Neural crest cell (in vitro differentiated cells): ENCODE measurements at places on chromosomes 5 and 9.
A peak's percentile ranks its signal among the peaks of the same experiment; 100 is the strongest.

- no peak for DNase-seq
These were observed 1.5 kb downstream of the TTC39B start for GRCh38 chr9:15305470-15305869.

GRCh38 chr9:98168941-98169488 is 23.4 kb downstream of the CORO2A start:
- peak; percentile 35 for DNase-seq

DNA sequence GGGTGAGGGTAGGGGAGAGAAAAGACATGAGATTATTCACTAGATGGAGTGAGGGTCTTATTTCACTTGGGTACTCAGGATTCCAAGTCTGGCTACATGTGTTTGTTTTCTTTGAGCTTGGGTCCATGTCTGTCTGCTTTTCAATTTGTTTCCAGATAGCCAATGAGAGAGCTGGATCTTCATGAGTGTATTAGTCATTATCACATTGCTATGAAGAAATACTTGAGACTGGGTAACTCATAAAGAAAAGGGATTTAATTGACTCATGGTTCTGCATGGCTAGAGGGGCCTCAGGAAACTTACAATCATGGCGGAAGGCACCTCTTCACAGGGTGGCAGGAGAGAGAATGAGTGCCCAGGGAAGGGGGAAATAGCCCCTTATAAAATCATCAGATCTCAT is 196.8 kb upstream of the TRIM32 start:
- no peak for DNase-seq

DNA sequence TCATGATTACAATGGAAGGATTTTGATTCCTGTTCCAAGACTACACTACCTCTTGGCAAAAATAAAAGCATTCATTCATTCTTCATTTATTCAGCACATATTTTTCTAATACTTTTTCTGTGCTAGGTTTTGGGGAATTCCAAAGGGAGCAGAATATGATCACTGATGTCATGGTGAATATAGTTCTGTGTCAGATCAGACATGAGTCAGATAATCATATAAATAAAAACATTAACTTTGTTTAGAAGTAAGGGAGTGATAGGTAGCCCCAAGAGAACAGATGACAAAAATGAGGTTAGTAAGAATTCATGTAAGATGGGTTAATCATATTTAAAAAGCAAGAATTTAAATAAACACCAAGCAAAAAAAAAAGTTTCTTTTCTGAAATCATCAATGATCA is 94.1 kb upstream of the RANBP6 start:
- no peak for DNase-seq

DNA sequence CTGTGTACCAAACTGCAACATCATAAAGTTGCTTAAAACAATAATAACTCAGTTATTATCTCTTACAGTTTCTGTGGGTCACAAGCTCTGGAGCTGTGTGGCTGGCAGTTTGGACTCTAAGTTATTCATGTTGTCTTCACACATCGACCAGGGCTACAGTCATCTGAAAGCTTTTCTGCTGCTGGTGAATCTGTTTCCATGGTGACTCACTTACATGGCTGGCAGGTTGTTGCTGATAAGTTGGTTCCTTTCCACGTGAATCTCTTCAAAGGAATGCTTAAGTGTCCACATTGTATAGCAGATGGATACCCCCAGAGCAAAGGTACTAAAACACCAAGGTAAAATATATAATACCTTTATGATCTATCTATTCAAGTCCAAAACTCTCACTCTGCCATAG is 44.8 kb upstream of the CYLC2 start:
- no peak for DNase-seq

DNA sequence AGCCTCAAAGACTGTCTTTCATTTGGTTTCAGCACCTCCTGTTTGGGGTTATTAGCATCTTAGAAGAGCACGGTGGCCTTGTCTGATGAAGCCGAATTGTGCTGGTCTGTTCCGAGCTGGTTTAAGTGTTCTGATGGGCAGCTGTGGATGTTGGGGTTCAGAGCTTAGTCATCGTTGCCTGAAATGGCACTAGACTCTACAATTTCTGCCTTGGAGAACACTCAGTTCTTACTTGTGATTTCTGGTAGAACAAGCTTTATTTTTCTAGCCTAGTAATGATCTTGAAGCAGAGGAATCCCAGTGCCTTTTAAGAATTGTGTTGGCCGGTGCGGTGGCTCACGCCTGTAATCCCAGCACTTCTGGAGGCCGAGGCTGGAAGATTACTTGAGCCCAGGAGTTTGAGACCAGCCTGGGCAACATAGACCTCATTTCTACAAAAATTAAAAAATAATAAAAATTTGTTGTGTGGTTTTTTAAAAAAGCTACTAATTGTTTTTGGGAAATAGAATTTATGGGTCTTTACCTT is 7.8 kb downstream of the FBXW5 start:
- no peak for DNase-seq

DNA sequence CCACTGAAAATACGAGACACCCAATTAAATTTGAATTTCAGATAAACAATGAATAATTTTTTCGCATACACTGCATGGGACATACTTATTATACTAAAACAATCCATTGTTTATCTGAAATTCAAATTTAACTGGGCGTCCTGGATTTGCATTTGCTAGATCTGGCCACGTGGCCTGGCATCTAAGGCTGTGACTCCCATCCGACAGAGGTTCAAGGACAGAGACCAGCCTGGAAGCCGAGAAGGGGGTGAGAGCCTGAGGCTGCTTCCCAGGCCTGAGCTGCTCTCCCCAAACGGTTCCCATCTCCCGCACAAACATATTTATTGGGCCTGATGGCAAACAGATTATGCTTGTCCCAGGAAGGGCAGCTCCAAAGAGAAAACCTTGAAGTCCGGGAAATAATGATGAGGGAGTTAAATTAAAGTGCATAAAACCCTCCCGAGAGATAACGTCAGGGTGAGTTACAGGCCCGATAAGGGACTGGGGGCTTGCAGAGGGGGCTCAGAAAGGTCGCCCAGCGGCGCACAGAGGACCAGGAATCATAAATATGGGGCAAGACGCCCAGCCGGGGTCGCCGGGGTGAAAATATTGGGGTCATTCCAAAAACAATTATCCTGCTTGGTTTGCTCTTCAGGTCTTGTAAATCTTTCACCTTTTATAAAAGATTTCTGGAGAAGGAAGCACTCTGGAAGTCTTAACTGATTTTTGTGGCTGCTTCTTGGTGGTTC is 163.7 kb downstream of the GAPVD1 start:
- no peak for DNase-seq

DNA sequence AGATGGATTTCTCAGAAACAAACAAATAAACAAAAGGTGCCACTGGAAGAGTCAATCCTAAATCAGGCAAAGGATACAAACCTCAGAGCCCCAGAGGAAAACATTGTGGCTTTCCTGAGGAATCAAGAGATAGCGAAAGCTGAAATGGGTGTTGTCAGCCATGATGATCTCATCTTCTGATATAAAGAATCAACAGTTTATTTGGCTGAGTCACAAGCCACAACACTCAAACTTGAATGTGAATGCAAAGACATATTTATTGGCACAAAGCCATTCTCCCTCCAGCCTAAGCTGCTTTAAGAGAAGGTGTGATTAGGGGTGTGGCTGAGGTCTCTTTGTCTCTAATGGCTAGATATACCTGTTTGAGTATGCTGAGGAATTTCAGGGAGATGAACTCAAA is 73.3 kb upstream of the NREP start:
- no peak for DNase-seq

- no peak for DNase-seq
These were observed 21.7 kb downstream of the TTC33 start for GRCh38 chr5:40733879-40734563.

DNA sequence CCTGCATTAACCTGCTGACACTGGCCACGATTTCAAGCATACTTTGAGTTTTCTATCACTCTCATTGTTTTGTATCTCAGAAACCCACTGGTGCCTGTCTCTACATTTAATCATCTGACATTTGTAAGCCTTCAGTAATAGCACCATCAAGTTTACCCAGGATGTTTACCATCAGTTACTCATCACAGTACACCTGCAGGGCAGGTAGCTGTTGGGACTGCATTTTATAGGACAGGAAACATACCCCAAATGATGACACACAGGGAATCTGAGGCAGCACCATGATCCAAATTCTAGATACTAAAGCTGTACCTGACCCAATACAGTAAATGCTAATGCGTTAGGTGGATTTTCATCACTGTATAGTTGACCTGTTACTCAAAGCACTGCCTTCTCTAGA is 114.2 kb downstream of the FEM1C start:
- no peak for DNase-seq

DNA sequence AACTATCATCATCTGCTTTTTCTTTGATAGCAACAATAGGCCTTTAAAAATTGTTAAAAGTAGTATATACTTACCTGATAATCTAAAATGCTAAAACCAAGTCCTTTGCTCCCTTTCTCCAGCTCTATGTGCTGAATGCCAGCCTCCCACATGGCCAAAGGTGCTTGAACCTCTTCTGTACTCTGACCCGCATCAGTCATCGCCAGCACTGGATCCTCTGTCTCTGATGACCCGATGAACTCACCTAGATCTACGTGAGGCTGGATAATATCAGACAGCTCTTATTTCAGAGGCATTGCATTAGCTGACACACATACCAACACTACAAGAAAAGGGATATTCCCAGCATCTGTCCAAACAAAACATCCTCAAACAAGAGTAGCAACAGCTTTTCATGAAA is 89.5 kb downstream of the MPDZ start:
- DNase-seq, result no peak

DNA sequence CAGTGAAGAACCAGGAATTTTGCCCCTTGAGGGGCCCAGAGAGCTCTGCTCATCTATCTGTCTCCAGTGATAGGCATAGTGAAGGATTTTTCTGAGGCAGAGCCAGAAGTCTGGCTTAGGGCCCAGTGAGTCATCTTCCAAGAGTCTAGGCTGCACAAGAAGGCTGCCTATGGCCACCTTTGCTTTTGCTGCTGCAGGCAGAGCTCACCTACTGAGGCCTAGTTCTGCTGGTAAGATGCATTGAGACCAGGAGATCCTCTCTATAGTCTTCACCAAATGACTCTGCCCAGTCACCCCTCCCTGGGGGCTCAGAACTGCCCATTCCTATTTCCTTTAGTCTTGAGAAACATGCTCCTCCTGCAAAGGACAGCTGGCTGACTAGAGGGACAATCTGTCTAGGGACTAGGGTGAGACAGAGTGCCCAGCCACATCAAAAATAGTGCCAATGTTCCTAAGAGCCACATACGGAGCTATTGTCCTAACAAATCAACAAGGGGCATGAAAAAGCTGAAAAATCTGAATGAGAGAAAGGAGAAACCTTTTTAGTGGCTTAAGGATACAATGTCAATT is 40.3 kb upstream of the CDKN2AIPNL start:
- DNase-seq, result no peak

DNA sequence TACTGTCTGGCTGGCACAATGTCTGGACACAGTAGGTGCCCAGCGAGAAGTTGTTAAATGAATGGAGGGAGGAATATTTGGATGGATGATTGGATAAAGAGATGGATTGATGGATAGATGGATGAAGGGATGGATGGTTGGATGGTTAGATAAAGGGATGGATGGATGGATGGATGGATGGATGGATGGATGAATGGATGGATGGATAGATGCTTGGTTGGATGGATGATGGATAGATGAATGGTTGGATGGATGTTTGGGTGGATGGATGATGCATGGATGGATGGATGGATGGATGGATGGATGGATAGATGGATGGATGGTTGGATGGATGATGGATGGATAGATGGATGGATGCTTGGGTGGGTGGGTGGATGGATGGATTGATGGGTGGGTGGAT is 90.4 kb downstream of the UBE2QL1 start:
- no peak for DNase-seq

- no peak for DNase-seq
These were observed 4.9 kb downstream of the SH3GLB2 start for GRCh38 chr9:129023036-129023907.

DNA sequence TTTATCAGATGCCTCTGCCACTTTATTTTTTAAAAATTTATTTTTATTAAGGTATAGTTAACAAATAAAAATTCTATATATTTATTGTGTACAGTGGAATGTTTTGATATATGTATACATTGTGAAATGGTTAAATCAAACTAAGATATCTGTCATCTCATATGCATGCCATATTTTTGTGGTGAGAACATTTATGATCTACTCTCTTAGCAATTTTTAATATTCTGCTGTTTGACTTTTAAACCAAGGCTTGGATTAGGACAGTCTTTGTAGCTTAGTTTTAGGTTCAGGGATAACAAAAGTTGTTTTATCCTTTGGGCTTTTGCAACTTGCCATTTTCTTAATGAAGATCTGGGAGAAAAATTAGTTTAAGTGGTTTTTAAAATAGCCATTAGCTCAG is 46.0 kb upstream of the CDKN2B start:
- no peak for DNase-seq

DNA sequence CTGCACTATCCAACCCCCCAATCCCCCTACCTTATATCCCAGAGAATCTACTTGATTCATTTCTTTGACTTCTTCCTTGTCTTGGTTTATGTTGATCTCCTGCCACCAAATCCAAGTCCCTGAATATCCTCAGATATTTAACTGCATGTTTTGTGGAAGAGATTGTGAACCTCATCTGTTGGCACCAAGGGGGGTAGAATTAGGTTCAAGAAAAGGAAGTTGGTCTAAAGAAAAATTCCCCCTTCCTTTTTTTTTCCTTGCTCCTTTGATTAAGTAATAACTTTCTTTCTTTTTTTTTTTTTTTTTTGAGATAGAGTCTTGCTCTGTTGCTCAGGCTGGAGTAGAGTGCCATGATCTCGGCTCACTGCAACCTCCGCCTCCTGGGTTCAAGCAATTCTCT is 526 bp upstream of the CD14 start:
- DNase-seq, result no peak

GRCh38 chr9:30039712-30040111 is 2344.7 kb upstream of the ACO1 start:
- DNase-seq, result no peak

DNA sequence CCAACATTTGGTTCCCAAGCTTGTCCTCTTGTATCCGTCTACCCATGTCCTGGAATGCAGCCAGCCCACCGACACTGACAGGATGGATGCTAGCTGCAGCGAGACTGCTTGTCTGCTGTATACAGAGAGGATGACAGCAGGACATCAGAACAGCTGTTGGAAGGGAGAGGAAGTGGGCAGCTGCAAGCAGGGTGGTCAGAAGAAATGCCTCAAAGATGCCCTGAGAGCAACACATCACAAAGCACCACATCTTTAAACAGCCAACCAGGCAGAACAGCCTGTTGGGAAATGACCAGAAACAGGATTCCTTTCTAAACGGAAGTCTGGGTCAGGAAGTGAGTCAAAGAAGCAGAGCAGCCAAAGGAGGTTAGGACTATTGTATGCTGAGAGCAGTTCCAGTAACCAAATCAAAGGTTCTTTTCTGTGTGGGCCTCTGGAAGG is 219.1 kb downstream of the NDUFS4 start:
- no peak for DNase-seq

DNA sequence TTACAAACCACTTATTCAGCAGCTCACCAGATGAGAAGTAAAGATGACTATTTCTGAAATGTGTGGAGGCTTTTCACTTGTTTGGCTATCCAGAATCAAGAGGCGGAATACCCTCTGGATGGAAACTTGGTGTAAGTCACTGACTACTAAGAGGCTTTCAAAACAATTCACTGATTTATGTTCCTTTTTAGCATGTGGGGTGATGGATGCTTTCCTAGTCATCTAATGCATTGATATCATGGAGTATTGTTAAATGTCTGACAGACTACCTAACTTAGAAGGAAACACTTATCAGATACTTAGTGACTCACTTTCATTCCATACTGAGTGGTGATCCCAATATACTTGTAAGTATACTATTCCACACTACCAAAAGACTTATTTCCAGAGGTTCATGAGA is 141.4 kb downstream of the PLK2 start:
- DNase-seq, result no peak

- DNase-seq, result peak; percentile 42
These were observed 709 bp downstream of the WHRN start for GRCh38 chr9:114504341-114505186.
